ENCODE measurements at places on chromosomes 6 and 20.

GRCh38 chr20:35145141-35145564 is 2.0 kb downstream of the EDEM2 start:
- no peak for DNase-seq

GRCh38 chr6:121187200-121187832 is 147.0 kb downstream of the TBC1D32 start:
- no peak for DNase-seq

DNA sequence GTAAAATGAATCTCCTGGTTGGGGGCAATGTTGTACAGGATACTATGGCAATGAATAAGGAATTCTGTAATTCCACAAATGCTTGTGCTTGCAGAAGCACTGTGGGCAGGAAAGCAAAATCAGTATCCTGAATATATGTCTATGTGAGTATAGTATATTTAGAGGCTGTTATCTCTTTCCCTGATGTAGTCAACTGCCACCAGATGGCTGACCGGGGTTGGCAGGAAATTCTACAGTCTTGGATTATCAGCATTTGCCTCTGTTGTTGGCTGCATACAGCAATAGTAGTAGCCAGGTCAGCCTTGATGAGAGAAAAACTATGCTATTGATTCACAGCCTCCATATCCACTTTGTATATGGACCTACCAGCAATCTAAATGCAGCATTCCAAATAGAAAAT is 425.1 kb upstream of the JAG1 start:
- DNase-seq, result no peak

- DNase-seq, result no peak
These were observed 31.6 kb downstream of the PSMG4 start for GRCh38 chr6:3290149-3290930.

- no peak for DNase-seq
These were observed 9.1 kb downstream of the SLC18B1 start for GRCh38 chr6:132789396-132789776.
